Tibial nerve (tissue), 4 donors: ENCODE measurements at places on chromosomes 13 and 19. TPM values are rescaled to one million over a fixed set of nuclear protein-coding genes. Genes with fewer than 3 reads are reported as not detected.

DNA sequence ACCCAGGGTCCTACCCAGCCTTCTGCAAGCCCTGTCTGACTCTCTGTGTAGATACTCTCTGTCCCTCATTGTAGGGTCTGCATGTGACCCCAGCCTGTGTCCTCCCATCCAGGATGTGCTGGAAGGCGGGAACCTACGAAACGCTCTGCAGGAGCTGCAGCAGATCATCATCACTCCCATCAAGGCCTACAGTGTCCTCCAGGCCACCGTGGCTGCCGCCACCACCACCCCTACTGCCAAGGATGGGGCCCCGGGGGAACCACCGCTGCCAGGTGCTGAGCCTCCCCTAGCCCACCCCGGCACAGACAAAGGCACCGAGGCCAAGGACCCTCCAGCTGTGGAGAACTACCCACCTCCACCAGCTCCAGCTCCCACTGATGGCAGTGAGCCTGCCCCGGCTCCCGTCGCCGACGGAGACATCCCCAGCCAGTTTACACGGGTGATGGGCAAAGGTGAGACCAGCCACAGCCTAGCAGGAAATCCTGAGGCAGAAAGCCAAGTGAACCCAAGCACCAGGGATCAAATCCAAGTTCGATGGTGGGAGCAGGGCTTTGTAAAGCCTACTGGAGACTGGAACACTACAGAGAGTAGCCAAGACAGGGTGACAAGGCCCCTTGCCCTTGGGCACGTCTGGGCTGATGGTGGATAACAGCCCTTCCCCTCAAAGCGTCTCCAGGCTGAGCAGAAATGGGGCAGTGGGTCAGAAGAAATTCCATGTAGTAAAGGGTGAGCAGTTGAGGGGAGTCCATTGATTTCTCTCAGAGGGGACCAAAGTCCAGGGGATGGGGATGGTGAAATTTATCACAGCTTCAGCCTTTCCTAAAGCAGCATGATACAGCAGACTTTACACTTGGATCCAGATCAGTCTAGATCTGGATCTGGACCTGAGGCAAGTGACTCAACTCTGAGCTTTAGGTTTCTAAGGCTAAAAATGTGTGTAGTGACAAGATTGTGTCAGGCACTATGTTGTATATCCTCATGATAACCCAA is 13.2 kb downstream of the PAF1 start:
- DNase-seq, result no peak

DNA sequence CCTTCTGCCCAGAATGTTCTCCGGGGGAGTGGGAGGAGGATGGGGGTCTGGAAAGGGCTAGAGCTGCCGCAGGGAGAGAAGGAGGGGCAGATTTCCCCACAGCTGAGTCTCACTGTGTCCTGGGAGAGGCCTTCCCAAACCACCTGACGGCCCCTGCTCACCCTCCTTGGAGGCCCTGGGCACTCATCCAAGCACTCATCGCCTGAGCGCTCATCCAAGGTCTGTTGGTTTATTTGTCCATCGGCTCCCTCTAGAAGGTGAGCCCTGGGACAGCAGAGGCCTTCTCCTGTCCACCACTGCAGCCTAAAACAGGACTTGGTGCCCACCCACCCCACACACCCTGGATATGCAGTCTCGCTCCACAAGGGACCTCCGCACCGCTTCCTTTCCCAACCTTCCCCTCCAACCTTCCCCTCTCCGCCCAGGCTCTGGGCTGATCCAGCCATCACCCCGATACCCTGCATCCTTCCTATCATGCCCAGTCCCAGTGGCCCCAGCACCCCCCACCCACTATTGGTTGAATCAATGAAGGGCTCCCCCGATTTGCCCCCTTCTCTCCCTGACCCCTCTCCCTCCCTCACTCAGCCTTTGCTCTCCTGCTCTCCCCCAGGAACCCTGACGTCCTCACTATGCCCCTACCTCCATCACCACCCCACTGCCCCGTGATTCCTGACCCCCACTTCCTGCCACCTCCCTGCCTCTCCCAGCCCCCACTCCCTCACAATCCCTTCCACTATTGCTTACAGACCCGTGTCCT is 1.7 kb downstream of the UBXN6 start:
- peak; percentile 50 for DNase-seq

DNA sequence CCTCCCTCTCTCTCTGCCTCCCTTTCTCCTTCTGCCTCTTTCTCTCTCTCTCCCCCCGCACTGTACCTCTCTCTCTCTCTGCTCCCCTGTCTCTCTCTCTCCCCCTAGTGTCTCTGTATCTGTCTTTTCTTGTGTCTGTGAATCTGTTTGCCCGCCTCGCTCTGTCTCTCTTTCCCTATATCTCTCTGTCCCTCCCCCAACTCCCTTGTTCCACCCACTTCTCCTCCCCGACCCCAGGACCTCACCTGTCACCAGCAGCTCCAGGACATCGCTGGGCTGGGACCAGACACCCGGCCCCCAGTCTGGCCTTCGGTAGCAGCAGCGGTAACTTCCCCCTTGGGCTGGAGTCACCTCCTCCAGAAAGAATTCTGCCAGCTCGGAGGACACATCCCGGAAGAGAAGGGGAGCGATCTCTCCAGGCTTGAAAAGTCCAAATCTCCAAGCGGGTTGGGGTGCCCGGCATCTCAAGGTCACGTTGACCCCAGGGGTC is 3.9 kb downstream of the OSCAR start:
- DNase-seq, result peak; percentile 22

DNA sequence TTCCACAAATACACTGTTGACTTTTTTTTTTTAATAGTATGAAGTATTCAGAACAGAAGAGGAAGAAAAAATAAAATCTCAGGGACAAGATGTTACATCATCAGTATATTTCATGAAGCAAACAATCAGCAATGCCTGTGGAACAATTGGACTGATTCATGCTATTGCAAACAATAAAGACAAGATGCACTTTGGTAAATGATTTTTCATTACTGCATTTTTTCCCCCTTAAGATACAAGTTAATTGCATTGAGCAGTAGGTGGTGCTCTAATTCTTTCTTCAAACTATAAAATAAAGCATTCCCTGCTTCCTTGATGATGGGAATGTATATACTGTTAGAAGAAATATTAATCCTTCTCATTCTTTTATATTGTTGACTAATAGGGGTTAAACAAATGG is 17.1 kb downstream of the UCHL3 start:
- no peak for DNase-seq

CRX gene
- total RNA-seq, result not detected

- no peak for DNase-seq
These were observed 23.0 kb downstream of the ZNF568 start for GRCh38 chr19:36939153-36939552.

TEX101 gene
- total RNA-seq, result not detected

DNA sequence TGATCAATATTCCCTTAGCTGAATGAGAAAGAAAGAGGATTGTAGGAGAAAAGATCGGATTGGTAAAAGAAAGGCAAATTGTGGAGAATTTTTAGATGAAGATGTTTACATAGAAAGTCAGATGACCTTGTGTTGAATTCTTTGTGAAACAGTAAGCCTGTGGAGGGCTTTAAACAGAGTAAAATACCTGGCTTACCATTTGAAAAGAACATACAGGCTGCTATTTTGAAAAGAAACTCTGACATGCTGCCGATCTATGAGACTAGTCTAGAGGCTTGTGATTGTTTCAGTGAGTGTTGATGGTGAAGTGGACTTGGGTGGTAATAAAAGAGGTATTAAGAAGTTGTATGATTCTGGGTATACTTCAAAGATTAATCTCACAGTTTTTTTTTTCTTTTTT is 938.9 kb upstream of the PRR20A start:
- no peak for DNase-seq

DNA sequence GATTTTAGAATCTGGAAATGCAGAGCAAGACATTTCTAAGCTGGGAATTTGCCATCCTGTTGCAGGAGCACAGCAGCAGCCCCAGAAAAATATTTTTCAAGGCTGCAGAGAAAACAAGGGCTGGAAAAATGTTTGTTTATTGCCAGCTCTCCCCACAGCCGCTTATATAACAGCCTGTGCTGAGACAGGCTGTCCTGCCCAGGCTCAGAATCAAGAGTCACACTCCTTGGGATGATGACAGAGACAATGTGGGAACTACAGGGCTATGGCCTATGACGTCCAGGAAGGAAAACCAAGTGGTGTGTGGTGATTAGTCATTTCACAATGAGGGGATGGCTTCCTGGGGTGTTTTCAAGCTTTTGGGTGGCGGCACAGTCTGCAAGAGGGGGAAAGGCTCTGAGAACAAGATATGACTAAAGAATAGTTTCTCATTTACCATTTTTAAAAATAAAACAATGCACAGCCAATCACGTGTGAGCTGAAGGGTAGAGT is 136.3 kb upstream of the SERP2 start:
- peak; percentile 62 for DNase-seq

PLK5 gene
- 0.44 TPM for total RNA-seq

KRTDAP gene
- total RNA-seq, result not detected

- DNase-seq, result no peak
These were observed 30.5 kb downstream of the ZNF701 start for GRCh38 chr19:52600639-52601024.
